ENCODE measurements at places on chromosomes 1 and 21. TPM values are rescaled to one million over a fixed set of nuclear protein-coding genes. Genes with fewer than 3 reads are reported as not detected.

- DNase-seq: peak; percentile 87
These were observed 450.6 kb upstream of the DAB1 start for GRCh38 chr1:57874418-57874877.

DNA sequence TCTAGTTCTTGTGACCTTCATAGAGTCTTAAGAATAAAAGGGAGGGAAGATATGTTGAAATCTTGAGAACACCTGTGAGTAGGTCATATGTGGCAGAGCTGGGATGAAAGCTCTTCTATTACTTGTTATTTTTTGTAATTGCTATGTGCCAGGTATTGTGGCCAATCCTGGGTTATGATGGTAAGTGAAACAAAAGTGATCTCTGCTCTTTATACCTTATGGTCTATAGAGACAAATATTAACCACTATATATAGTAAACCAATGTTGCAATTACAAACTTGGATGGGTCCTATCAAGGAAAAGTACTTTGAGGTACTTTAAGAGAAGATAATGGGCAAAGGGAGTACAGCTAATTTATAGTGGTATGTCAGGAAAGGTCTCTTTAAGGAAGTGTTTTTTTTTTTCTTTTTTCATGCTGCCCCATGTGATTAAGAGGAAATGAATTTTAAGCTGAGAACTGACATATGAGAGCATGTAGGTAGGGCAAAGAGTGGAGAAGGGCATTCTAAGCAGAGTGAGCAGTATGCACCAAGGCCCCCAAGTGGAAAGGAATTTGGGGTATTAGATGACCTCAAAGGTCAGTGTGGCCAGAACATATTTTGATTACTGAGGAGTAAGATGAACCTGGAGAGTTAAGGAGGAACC lies 43.3 kb downstream of the POU2F1 start:
- DNase-seq: no peak

DNA sequence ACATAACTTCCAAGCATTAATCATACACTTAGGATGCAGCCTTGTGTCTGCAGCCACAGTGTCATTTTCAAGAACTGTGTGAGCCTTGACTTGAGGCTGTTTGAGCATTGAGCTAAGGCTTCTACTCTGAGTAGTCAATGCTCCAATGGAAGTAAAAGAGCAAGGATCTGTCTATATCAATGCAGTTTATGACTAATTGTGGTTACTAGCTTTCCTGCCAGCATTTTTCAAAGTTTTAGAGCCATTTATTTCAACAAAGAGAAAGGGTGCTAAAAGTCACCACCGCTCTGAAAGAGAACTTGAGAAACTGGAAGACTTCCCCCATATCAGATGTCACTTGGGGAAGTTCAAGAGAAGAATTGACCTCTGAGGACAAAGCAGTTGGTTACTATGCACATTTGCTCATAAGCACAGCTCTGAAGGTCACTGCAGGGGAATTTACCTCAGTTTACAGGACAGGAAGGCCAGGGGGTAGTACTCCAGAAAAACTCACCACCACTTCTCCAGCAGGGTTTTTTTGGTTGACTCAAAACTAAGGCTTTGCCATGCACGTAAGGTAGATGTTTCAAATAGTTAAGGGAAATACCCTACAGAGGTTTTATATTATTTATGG lies 24.5 kb upstream of the RGS1 start:
- peak; percentile 98 for DNase-seq

DNA sequence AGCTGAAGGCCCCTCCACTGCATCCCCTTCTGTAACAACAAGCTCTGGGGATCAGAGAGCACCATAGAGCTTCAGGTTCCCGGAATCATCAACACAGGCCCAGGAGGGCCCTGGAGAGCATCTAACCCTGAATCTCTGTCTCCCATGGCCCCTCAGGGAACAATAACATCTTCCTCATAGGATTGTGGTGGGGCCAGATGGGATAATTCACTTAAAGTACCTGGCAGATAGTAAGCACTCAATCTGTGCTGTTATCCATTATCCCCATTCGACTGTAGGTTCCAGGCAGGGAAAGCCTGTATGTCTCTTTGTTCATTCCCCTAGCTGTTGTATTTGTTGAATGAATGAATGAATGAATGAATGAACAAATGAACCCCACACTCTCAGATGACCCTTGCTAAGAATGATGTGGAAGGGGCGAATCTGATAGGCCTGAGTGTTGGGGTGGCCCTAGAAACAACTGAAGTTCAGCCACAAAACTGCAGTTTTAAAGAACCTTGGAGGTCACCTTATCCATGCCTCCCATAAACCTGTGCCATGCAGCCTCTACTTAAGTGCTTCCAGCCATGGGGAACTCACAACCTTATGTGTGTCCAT lies 14.5 kb downstream of the LAPTM5 start:
- no peak for DNase-seq

GRCh38 chr1:80375662-80376061 lies 1369.1 kb upstream of the ADGRL4 start:
- peak; percentile 91 for DNase-seq

GRCh38 chr1:48462716-48463302 lies 9.2 kb downstream of the SPATA6 start:
- no peak for DNase-seq

DNA sequence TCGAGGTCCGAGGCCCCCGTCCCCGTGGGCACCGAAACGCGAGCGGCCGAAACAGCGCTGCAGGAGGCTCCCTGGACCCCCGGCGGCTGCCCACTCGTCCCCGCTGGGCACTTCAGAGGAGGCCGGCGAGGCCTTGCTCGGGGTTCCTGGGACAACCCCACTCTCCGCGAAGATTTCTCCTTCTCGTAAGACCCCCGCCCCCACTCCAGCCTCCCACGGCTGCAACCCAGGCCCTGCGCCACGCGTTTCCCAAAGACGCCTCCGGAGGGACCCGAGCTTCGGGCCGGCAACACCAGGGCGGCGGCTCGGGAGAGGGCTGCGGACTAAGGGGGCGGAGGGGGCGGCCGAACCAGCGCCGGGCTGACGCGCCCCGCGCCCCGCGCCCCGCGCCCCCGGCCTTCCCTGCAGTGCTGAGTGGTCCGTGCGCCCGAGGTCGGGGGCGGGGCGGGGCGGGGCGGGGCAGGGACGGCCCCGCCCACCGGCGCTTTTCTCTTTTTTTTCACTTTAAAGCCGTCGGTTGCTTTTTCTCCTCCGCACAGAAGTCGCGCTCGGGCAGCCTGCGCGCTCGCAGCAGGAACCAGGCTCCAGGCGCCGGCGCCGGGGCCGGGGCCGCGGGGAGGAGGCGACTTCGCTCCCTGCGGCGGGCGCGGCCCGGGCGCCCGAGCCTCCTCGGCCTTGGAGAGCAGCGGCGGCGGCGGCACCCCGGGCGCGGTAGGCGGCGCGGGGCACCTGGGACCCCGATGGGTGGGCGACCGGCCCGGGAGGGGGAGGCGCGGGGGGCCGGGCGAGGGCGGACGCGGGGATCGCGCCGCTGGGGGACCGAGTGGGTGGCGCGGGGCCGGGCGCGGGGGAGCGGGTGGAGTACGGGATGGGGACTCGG lies at the start of gene SPSB1:
Gene SPSB1, plus strand, starts transcription at position 534 of the 880 bp plus-strand sequence. CDS start 62,998 bp downstream, outside the sequence.
- peak; percentile 87 for DNase-seq

DNA sequence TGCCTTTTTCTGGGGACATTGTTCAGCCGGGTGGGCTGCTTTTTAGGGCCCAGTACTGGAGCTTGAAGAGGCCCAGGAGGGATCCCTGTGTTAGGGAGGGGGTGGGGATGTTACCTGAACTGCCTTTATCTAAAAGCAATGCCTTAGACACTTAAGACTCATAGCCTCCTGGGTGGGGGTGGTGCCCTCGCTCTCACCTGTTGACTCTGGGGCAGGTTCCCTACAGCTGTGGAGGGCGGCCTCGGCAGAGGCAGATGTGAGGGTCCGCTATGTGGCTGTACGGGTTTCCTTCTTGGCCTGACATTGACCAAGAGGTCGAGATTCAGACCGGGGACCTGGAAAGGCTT lies 716 bp downstream of the INAVA start:
- no peak for DNase-seq

GRCh38 chr1:36729289-36729688 lies 246.6 kb upstream of the CSF3R start:
- no peak for DNase-seq

GRCh38 chr1:29646161-29646775 lies 409.9 kb downstream of the PTPRU start:
- DNase-seq: no peak

GRCh38 chr21:15935530-15935929 lies 205.7 kb downstream of the USP25 start:
- no peak for DNase-seq

GRCh38 chr1:51313961-51314777 lies 16.2 kb downstream of the TTC39A start:
- DNase-seq: peak; percentile 84

GRCh38 chr1:198015309-198015708 lies 98.1 kb downstream of the LHX9 start:
- DNase-seq: no peak

DNA sequence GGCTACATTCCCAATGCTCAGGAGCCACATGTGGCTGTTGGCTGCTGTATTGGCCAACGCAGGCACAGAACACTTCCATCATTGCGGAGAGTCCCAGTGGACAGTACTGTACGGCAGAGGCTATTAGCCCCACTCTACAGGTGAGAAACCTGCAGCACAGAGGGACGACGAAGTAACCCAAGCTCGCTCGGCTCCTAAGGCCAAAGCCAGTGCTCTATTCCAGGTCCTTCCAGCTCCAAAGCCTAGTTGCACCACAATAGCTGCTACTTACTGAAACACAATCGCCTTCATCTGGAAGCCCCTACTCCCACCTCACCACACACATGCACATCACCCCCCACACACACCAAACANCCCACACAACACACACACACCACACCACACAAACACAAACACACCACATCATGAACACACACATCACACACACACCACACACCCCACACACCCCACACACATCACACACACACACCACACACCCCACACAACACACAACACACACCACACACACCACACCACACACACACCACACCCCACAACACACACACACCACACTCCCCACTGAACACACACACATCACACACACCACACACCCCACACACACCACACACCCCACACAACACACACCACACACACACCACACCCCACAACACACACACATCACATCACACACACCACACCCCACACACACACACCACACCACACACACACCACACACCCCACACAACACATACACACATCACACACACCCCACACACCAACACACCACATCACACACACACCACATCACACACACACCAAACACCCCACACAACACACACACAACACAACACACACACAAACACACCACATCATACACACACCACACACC lies 3.2 kb downstream of the LYPD8 start:
- DNase-seq: no peak

- no peak for DNase-seq
These were observed 87.7 kb downstream of the LTN1 start for GRCh38 chr21:28904961-28905435.

DNA sequence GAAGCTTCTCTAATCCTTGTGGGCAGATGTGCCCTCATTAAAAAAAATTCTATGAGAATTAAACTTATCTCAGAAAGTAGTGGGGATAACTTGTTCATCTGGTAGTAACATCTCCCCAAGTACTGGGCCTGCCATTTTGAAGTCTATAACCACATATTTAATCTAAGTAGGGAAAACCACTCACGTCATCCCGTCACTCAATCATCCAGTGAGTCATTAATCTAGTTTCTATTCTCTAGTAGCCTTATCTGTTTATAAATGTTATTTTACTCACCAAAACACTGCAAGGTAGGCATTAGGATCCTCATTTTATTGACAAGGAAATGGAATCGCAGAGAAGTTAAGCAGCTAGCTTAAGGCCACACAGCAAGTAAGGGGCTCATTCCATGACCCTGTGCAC lies 221.9 kb downstream of the ATG4C start:
- no peak for DNase-seq

- peak; percentile 99 for DNase-seq
These were observed at the start of gene DDR2 for GRCh38 chr1:162632217-162632666. Gene DDR2, plus strand, starts transcription at chr1:162632464. Its CDS starts 86,600 bp downstream, at chr1:162719064.

GRCh38 chr1:216168546-216168945 lies 254.7 kb downstream of the USH2A start:
- no peak for DNase-seq

DNA sequence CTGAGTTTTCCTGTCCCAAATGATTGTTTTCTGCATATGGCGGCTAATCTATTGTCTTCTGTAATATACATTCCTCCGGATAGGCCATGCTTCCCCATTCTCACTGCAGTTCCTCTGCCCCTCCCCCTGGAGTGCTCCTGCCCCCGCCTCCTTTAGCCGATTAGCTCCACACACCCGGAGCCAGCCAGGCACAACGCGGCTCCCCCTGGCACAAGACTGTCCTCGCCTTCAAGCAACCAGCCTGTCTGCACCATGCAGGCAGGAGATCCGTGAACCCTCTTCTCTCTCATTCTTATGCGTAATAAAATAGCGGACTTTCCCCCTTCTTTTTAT lies 18.0 kb downstream of the SERTAD4 start:
- DNase-seq: peak; percentile 33

DNA sequence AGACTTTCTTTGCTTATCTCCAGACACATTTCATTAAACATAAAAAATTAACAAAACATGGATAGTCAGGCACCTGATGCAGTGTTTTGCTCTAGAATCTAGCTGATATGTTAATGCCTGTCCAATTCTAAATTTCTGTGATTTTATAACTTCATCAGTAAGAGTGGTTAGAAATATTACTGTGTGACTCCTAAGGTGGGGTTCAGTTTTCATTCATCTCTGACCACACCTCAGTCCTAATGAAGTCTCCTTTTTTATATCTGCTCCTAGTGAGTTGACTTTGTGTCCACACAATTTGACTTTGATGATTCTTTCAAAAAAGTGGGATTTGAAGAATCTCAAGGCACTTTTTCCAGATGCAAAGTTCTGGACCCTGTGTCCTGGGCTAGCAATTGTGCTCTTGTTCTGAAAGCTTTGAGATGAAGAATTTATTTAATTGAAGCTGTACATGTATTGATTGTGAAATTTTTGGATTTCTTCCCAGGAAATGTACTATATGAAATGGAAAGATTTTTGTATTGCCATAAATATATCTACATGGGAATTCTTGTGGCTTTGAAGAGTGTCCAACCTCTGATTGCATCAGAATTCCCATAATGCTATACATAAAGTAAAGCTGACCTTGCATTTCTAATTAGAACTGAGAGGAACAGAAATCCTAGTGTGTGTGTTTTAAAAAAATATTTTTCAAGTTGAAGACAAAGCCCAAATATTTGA lies 111.2 kb downstream of the GIPC2 start:
- peak; percentile 55 for DNase-seq

The CENPL gene
- 16.0 TPM for total RNA-seq

The DRAXIN gene
- 0.51 TPM for total RNA-seq

The RGS8 gene
- total RNA-seq: not detected

The TRPM2 gene
- not detected for total RNA-seq

The CDCP2 gene
- not detected for total RNA-seq

The HEYL gene
- not detected for total RNA-seq

The PODN gene
- total RNA-seq: 67.5 TPM

The TFAP2E gene
- 0.26 TPM for total RNA-seq

The YTHDF2 gene
- 57.3 TPM for total RNA-seq

The TP73 gene
- not detected for total RNA-seq

The CHRM3 gene
- under 0.01 TPM for total RNA-seq

The HAPLN2 gene
- not detected for total RNA-seq

The PTGER3 gene
- total RNA-seq: 1.5 TPM
